ENCODE measurements at places on chromosomes 3 and 15.

GRCh38 chr3:193509103-193509965, 45.4 kb downstream of the ATP13A4 start:
- no peak for DNase-seq

GRCh38 chr3:69272556-69272955, 113.3 kb downstream of the FRMD4B start:
- DNase-seq, result no peak

- DNase-seq, result peak; percentile 25
These were observed 23.6 kb upstream of the BCL2A1 start for GRCh38 chr15:79994615-79995014.

DNA sequence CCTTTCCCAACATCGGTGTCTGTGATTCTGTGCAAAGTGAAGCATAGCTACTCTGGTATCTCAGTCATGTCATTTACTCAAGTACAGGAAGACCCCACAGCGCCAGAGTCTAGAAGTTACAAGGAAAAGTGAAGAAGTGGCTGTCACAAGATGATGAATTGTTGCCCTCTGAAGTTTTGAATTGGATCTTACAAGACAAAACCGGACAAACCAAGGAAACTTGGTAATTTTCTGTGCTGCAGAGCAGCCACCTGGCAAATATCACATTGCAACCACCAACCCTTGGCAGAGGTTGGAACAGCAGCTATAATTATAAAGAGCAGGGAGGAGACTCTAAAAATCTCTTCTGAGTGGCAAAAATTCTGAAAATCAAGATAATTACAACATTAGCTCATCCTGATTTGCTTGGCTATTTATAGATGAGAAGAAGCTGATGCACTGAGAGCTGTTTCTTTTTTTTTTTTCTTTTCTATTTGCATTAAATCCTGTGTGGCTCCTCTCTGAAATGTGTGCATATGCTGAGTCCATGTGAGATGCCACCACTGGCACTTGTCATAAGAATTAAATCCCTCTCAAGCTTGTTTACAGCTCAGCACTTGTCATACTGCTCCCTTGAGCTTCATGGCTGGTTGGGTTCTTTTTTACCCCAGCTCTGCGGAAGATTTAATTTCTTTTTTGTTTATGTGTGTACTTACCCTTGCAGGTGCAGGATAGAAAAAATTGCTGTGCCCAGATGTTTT, 68.0 kb upstream of the MNS1 start:
- DNase-seq, result no peak

- DNase-seq, result peak; percentile 25
These were observed 139.4 kb downstream of the OPA1 start for GRCh38 chr3:193732391-193732790.

GRCh38 chr3:23829242-23829934, 23.6 kb downstream of the UBE2E1 start:
- DNase-seq, result no peak

GRCh38 chr3:112123548-112123947, 9.5 kb downstream of the GCSAM start:
- DNase-seq, result no peak

- DNase-seq, result no peak
These were observed 50.7 kb downstream of the APBA2 start for GRCh38 chr15:28936481-28936881.

GRCh38 chr15:68798346-68799094, 22.2 kb downstream of the ANP32A start:
- no peak for DNase-seq

- no peak for DNase-seq
These were observed 237.3 kb upstream of the ZBTB20 start for GRCh38 chr3:115384381-115384780.

DNA sequence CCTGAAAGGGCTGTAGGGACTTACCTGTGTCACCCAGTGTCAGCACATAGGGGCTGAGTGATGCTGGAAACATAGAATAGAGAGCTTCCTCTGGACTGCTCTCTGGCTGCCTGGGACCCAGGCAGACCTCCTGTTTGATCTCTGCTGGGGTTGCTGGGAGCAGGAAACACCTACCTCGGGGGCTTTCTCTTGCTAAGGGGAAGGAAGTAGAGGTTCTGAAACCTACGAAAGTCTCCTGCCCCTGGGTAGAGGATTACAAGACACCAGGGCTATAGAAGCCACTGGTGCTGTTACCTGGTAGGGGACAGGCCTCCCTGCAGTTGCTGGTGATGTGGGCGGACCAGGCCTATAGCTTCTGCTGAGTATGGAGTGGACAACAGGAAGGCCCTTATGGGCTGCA, 81.7 kb downstream of the DHX30 start:
- DNase-seq, result no peak

DNA sequence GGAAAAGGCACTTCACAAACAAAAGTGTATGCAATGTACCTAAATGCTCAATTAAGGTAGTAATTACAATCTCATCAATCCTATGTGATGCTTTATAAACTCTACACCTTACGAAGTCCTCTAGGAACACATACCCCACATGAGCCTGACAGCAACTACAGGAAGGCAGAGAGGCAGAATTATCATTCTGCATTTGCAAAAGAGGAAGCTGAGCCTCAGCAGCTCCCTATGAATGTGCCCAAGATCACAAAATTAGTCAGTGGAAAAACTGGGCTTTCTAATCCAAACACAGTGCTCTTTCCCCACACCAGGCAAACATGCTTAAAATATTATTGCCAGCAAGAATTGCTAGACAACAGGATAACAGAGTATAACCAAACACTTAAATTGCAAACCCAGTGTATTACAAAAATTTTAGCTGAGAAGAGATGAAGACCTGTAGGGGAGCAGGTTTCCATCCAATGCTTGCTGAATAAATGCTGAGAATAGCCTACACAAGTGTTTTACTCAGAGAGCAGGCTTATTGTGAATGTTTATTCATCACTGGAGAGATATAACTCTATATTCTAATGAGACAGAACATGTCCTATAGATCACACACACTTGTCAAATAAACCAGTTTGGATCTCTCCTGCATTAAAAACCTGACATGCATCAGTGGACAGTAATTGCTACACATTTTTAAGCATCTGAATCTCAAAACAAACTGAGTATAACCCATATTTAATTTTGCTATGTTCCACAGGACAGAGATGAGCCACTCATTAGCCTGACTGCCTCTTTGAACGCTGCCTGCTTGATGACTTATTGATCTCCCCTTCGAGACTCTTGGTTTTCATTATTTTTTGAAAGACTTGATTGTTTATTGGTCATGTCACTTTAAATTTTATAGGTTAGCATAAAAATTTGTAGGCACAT, 62.2 kb downstream of the PLCH1 start:
- DNase-seq, result no peak

DNA sequence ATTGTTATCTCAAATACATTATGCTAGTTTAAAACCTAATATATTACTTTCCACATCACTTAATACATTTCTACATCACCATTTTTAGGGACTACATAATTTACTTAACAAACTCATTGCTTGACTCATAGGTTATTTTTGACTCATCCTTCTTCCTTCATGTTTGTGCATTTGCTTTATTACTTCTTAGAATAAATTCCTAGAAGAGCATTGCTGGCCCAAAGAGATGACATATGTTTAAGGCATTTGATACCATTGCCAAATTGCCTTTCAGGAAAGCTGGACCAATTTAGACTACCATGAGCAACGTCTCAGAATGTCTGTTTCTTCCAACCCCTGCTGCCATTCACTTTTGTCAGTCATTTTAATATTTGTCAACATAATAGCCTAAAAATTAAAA, 905.8 kb downstream of the IGSF11 start:
- peak; percentile 37 for DNase-seq

DNA sequence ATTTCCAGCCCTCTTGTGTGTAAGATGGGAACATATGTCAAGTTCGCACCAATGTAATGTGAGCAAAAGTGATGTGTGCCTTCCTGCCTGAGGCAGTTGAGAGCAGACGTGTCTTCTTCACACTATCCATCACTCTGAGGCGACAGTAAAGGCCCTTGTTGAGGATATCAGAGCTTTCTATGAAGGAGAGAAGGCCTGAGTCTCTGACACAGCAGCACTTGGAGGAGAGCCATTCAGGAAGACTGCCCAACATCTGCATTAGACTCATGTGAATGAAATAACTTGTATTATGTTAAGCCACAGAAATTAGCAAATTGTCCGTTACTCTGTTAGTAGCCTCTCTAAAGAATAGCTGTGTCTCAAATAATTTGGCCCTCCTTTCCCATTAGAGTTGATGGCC, 108.8 kb upstream of the CCDC54 start:
- no peak for DNase-seq

DNA sequence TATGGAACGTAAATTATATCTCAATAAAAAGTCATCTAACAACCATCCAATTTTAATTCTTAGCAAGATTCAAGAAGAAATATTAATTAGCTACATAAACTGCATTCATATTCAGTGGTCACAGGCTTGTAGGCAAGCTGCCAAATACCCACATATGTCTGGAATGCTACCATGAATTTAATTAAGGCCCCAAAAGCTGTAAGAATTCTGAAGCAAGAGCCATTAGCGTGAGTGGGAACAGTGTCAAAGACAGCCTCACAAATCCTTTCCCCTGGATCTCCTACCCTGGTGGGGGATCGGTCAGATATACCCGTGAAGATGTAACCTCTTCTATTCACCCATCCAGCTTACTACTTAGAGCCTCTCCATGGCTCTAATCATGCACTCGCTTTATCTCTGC, 40.0 kb downstream of the ATG7 start:
- DNase-seq, result peak; percentile 46

- DNase-seq, result no peak
These were observed 836.5 kb upstream of the SEMA6D start for GRCh38 chr15:46880791-46881190.

DNA sequence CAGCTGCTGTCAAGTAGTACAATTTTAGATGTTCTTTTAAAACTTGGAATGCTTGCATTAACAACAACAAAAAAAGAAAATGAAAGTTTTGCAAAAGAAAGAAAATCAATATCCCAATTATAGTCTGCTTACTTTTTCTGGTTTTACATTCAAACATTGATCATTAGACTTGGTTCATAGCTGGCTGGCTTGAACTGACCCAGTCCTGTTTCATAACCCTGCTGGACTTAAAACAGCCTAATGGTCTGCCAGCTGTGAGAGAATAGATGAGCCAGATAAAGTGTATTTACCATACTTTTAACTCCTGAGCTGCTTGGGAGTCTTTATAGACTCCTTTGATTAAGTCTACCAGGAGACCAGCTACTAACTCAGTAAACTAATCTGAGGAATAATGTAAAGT, 59.2 kb downstream of the PIAS1 start:
- DNase-seq, result no peak

DNA sequence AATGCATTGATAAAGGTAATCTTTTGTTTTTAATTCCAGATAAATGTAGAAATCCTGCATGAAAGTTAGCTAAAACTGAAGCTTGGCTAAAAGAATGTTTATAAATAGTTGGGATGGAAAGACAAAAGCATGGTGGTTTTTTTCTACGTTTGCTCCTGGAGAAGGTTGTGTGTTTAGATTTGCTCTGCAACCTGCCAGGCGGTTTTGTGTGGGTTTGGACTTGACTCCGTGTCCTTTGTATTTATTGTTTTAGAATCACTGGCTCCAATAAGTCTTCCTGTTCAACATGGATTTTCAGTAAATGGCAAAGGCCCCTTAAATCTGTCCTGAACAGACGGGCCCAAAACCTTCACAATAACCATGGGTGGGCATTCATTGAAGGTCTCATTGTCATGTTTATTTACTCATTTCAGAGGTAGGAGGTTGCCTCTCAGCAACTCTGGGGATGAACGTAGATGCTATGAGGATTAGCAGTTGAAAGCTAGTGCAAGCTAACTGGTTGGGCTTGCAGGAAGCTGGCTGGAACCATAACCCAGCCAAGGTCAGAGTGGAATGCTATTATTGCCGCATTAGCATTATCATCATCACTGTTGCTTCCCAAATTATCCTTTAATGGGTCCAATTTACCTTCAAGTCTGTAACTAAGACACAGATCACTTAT, 60.6 kb upstream of the ADAMTS9 start:
- DNase-seq, result no peak

DNA sequence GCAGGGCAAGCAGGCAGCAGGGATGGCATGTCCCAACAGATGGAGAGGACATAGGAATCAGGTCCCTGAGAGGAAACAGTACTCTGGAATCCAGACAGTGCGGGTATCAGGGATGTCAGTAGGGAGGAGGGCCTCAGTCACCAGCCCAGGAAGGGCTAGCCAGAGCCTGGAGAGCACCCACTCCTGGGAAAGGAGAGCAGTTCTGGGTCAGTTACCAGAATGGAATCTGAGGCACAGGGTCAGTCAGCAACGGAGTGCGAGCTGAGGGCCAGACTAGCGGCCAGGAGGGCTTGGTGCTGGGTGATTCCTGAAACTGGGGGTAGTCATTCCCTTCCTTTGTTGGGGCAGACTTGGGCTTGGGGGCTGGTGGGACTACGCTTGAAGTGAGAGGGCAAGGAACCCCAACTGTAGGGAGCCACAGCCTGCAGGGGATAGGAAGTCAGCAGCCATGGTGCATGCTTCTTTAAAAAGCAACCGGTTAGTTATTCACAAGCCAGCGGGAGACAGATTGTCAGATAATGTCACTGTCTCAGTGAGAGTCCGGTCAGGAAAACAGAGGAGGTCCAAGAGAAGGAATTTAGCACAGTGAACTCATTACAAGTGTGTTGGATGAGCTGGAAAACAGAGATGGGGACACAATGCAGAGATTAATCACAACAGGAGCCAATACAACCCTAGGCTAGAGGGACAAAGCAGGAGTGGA, 27.9 kb downstream of the PLA1A start:
- DNase-seq, result no peak

GRCh38 chr15:65411465-65412071, 11.2 kb downstream of the IGDCC4 start:
- no peak for DNase-seq

DNA sequence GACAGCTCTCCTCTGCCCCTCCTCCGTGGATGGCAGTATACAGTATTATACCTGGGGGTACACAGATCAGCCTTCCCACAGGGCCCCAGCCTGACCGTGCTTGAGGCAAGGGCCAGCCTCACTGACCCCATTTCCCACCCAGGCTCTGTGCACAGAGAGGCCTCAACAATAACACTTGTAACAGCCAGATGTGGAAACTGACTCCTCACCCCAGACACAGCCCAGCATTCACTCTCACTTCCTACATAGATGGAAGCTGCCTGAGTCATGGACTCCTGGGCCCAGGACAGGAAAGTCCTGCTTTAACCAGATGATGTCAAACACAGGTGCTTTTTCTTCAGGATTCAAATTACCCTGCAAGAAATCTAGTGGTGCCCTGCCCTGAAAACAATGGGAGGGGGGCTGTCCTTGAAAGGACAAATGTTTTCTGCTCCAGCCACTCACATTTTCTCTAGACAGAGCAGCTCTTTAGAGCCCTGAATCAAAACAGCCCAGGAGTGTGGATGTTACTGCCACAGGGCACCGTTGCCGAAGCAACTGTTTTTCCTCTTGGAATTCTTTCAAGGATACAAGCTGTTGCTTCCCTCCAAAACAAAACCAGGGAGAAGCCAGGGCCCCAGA, 16.4 kb downstream of the CCDC12 start:
- DNase-seq, result no peak

Measured in fibroblast of skin of left quadriceps (primary cell).